ENCODE measurements at places on chromosomes 2 and 18.

DNA sequence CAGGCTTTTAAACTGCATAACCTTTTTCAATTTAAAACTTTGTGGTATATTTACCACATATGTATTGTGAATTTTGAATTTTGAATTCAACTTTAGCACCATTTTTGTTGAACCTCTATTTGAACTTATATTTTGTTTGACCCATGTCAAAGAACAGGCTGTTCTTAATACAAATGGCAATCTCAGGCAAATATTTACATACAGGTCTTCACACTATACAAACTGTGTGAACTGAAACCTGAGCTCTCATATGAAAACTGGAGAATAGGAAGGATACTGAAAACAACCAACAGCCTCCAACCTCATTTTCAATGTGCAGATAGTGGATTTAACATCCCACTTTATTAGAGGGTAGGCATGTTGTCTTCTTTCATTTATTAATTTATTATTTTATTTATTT is 491.8 kb downstream of the KCNJ3 start:
- DNase-seq = no peak

GRCh38 chr2:106363791-106364190 is 104.4 kb downstream of the RGPD3 start:
- no peak for DNase-seq

DNA sequence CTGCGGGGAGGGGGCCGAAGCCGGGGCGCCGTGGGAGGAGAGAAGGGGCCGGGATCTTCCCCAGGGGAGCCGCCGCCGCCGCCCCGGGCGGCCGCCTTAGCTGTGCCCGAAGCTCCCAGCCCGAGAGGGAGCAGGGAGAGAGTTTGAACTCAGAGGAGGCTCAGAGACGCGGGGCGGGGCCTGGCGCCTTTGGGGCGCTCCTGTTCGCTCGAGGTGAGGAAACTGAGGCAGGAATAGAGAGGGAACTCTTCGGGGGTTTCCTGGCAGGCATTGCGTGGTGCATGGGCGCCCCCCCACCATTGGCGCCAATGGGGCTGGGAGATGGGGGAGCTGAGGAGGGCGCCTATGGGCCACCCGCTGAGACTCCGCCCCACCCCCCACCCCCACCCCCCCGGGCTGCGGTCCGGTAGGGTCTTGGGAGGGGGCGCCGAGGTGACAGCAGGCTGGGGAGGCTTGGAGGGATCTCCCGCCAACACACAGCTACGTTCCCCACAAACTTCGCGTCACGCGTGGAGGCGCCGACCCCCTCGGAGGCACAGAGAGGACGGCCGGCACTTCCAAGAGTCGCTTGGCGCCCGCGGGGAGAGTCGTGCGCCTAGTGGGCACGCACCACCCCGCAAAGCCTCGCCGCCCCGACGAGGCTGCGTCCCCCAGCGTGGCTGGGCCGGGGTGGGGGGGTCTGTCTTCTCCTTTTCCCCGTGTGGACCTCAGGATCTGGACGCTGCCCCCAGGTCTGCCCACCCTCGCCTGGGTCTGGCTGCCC is 680 bp downstream of the CTDSP1 start:
- peak; percentile 51 for DNase-seq

GRCh38 chr18:55663891-55664290 is 75.9 kb upstream of the TCF4 start:
- no peak for DNase-seq

DNA sequence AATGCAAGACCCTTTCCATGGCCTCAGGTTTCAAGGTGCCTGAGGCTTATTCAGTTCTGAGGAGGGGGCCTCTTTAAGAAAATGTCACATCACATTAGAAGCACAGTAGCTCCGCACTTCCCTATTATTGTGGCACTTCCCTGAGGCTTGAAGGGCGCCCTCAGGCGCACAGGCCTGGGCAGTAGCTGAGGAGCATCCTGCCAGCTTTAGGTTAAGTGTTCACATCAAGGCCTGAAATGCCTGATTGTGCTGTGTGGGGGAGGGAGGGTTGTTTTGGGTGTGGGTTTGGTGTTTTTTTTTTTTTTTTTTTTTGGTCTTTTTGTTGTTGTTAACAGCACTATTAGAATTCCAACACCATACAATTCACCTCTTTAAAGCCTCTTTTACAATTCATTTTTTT is 107.9 kb downstream of the CABLES1 start:
- DNase-seq = no peak

DNA sequence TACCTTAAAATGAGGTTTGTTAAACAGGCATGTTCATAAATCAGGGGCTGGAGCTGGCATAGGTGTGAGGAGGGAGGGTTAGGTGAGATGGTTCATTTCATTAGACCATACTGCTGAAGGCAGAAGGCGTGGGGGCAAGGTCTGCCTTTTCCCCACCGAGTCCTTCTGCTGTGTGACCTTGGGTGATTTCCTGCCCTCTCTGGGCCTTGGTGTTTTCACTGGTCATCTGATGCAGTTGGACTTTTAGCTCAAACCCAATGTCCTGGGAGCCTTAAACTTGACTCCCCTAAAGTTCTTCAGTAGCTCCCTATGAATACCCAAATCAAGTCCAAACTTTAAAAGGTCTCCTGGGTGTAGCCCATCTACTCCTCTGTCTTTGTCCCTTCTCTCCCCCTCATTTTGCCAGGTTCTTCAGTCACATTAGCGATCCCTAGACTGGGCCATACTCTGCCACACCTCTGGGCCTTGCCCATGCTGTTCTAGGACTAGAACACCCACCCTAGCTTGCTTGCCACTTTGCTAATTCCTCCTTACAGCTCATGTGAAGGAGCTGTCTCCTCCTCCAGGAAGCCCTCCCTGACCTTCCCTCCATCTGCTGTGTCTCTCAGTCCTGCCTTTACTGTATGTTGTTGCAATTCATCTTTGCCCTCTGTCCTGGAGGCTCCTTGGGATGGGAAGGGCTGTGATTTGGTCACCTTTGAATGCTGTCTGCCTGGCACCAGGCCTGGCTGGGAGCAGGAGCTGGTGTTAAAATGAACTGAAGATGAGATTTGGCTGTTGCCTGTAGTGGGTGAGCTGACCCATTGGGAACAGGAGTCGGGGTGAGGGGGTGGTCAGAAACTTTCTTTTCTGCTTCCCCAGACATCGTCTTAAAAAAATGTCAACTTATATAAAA is 85.4 kb upstream of the HS6ST1 start:
- DNase-seq = no peak

DNA sequence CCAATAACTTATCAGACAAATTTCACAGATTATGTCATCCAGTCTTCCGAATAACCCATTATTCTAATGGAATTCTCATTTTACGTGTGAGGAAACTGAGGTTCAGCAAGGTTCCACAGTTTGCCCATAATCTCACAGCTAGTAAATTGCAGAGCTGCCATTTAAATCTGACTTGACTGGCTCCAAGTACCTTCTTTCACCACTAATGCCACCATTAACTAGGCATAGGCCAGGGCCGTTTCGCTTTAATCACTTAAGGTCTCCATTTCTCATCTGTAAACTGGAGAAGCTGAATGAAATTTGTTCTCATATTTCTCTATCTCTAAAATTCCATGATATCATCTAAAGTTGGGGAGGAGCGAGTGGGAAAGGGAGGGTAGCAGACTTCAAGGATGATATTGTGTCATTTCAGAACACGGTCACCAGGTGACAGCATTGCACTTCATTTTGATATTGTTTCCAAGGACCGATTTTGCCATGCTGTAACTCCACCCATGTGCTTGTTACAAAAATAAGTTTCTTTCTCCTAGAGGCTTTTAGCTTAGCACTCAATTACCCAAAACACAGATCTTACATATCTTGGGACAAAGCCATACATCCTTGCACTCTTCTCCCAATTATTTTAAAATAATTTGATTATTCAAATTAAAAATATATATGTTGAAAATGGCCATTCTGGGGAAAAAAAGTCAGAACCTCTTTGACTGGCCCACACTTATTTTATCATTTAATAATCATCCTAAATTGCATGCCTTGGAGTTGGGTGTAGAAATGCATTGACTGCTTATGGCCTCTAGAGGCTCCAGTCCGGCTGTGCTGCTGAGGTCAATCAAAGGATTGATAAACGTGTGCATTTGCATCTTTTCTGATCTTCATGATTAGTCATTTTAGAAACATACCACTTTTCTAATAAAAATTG is 123.8 kb downstream of the AKAIN1 start:
- DNase-seq = no peak

DNA sequence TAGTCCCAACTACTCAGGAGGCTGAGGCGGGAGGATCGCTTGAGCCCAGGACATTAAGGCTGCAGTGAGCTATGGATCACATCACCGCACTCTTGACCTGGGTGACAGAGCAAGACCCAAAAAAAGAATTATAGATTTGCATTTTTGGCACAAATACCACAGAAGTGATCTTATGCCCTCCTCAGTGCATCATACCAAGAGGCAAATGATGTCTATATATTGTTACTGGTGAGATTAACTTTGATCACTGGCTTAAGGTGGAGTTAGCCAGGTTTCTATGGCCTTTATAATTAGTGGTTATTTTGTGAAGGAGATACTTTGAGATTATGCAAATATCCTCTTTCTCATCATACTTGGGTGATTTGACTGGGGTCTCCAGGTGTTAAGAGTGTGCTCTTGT is 22.1 kb upstream of the CATIP start:
- no peak for DNase-seq

- no peak for DNase-seq
These were observed 289.4 kb downstream of the ALK start for GRCh38 chr2:29632018-29632417.

DNA sequence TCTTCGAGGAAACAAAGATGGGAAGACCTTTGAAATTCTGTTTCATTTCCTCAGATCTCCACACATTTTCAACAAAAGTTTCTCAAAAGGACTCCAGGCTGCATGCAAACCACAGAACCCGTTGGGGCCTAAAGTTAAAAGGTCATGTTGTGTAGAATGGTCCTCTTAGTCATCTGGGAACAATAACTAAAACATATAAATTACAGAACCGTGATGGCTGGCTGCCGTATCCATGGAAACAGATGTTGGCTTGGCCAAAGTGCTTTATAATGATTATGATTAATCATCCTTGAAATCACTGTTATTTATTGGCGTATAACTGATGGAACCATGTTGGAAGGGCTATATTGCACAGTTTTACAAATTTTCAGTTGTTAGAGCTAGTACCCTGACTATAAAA is 182.8 kb upstream of the CRIM1 start:
- no peak for DNase-seq

DNA sequence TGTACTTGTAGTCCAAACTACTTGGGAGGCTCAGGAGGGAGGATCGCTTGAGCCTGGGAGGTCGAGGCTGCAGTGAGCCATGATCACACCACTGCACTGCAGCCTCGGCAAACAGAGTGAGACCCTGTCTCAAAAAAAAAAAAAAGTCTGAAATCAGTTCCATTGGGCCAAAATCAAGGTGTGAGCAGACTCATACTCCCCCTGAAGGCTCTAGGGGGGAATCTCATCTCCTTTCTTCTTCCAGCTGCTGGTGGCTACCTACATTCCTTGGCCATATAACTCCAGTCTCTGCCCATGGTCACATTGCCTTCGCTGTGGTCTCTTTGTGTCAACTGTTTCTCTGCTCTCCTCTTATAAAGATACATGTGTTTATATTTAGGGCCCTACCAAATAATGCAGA is 234.0 kb downstream of the LRRTM1 start:
- DNase-seq = no peak

DNA sequence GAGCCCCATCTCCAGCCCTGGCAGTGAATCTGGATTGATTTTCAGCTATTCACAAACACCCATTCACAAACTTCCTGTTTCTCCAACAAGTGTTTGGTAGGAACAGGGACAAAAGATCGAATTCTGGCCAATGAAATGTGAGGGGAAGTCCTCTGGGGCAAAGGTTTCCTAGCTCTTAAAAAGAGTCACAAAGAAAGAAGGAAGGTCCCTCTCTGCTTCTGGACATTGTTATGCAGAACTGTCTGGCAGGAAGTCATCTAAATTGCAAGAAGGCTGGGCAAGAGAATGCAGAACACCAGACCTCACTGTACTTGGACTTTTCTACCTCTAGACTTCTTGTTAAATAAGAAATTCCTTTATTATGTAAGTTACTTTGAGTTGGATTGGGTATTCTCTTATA is 137.3 kb downstream of the CCDC148 start:
- no peak for DNase-seq

DNA sequence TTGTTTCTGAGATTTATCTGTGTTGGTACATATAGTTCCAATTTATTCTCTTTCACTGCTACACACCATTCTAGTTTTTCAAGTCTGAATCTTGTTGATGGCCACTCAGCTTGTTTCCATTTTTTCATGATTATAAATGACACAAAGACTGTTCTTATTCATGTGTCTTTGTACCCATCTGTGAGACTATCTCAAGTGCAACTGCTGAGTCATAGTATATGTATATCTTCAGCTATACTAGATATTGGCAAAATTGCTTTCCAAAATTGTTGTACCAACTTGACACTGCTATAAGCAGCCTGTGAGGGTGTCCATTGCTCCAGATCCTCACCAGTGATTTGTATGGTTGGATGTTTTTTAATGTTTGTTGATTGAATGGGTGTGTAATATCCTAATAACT is 37.2 kb upstream of the RTN4 start:
- DNase-seq = no peak

DNA sequence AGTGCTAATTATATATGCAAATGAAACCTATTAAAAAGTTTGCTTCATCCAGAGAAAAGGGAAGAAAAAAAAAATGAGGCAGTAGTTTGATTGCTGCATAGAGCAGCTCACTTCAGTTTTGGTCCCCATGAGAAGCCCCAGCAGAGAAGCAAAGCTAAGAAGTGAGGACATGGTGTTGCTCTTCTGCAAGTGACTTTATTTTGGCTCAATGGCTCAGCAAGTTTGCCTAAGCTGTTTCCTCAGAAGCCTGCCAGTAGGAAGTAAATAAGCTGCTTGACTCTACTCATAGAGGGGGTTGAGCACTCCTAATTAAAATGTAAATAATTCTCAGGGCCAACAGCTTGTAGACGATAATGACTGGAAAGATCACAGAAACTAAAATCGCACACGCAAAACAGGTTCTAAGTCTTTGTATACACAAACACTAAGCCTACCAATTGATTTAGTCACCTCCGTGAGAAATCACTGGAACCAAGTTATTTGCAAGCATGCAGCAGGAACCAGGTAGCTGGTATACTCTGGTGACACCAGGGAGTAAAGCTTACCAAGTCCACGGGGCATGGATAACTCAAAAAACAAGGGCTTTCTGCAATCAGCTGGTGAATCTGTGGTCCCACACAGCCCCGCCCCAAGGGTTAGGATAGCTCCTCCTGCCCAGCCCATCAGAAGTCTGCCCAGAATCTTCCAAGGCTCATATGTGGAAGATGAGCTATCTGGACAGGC is 39.7 kb upstream of the NABP1 start:
- no peak for DNase-seq

GRCh38 chr2:240269380-240269779 is 128.9 kb upstream of the OTOS start:
- no peak for DNase-seq

Measured in right lung (tissue), 10 donors.